Ascending aorta (tissue), 2 donors: ENCODE measurements at places on chromosomes 6 and 20. TPM values are rescaled to one million over a fixed set of nuclear protein-coding genes. Genes with fewer than 3 reads are reported as not detected.

Gene PSORS1C2
- 5.2 TPM for total RNA-seq

- no peak for DNase-seq
Observed at GRCh38 chr6:96450082-96450769, 71.4 kb upstream of the UFL1 start.

- DNase-seq, result no peak
Observed at GRCh38 chr6:140372064-140372463, 997.6 kb upstream of the CITED2 start.

- no peak for DNase-seq
Observed at GRCh38 chr6:31725502-31726350, 2.6 kb downstream of the MPIG6B start.

GRCh38 chr6:4491501-4492260 lies 284.5 kb upstream of the CDYL start:
- DNase-seq, result no peak
